ENCODE measurements at places on chromosomes 6 and 20.

DNA sequence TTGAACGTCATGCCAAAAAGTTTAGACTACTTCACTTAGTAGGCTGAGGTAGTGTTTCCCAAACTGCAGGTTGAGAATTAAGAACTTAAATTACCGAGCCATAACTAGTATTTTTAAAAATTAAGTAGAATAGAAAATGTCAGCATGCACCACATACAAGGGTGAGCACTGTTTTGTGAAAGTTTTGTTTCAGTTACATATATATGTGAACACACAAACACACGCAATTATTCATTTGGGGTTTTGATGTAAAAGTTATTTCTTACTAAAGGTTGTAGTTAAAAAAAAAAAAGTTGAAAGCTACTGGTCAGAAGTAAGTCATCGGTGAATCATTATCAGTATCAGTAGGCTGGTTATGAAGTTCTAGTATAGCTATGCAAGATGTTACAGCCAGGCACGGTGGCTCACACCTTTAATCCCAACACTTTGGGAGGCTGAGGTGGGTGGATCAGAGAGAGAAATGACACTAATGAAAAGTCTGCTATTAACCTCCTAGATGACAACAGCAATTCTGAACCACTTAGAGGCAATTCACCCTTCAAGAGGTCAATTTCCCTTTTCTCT lies 24.1 kb downstream of the FASTKD5 start:
- DNase-seq = no peak

GRCh38 chr20:40743141-40743775 lies 54.2 kb upstream of the MAFB start:
- no peak for DNase-seq

DNA sequence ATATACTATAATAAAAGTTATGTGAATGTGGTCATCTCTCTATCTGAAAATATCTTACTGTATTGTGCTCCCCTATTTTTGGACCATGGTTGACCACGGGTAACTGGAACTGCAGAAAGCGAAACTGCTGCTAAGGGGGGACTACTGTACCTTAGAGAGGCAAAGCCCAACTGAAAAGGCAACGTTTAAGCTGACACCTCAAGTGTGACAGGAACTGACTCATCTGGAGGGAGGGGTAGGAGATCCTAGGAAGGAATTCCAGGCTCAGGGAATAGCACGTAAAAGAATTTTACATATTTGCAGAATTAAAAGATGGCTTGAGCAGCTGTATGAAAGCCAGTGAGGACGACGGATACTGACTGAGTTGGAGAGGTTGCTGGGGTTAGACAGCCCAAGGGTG lies 34.8 kb downstream of the ELOVL2 start:
- no peak for DNase-seq

DNA sequence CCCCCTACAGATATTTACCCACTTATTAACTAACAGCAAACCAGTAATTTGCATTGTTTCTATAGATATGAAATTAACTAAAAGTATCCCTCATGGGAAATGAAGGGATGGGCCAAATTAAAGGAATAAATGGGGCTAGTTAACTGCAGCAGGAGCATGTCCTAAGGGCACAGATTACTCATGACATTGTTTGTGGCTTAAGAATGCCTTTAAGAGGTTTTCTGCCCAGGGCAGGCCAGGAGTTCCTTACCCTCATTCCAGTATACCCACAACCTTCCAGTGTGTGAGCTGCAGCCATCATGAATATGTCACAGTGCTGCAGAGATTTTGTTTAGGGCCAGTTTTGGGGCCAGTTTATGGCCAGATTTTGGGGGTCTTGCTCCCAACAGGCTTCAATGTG lies 1101.9 kb downstream of the PRIM2 start:
- no peak for DNase-seq

DNA sequence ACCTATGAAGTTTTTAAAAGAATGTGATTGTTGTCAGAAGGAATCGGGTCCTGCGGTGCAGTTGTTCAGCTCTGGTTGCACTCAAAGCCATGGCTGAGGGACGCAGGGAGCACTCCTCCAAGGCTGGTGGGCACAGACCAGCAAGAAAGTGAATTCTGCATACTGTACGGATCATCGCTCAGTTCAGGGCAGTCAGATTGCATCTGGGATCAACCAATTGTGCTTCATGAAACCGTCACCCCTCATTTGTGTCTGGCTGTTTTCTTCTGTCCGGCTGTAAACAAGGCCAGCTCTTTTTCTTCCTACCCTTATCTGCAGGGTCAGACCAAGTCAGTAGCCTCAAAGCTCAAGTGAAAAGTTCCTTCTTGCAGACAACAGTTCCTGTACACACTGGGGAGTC lies 478.3 kb downstream of the TFAP2A start:
- no peak for DNase-seq

DNA sequence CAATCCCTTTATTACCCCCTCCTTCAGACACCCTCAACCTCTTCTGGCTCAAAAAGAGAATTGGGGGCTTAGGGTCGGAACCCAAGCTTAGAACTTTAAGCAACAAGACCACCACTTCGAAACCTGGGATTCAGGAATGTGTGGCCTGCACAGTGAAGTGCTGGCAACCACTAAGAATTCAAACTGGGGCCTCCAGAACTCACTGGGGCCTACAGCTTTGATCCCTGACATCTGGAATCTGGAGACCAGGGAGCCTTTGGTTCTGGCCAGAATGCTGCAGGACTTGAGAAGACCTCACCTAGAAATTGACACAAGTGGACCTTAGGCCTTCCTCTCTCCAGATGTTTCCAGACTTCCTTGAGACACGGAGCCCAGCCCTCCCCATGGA lies 2.2 kb downstream of the TNF start:
- DNase-seq = no peak

GRCh38 chr20:61957961-61958715 lies 107.5 kb downstream of the TAF4 start:
- DNase-seq = no peak

DNA sequence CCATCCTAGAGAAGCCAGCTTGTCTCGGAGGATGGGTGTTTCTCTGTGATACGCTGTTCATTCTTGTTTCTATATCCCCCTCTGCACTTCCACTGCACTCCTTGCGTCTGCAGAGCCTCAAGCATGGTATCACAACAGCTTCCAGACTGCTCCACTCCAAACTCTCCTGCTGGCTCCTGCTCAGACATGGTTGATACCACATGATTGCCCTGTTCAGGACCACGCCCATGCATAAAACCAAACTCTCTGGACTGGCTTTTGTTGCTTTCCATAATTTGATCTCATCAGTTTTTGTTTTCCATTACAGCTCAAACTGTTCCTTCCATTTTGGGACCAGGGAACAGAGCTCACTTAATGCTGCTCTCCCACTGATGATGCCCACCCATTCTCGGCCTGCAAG lies 30.0 kb upstream of the SMIM29 start:
- DNase-seq = no peak

DNA sequence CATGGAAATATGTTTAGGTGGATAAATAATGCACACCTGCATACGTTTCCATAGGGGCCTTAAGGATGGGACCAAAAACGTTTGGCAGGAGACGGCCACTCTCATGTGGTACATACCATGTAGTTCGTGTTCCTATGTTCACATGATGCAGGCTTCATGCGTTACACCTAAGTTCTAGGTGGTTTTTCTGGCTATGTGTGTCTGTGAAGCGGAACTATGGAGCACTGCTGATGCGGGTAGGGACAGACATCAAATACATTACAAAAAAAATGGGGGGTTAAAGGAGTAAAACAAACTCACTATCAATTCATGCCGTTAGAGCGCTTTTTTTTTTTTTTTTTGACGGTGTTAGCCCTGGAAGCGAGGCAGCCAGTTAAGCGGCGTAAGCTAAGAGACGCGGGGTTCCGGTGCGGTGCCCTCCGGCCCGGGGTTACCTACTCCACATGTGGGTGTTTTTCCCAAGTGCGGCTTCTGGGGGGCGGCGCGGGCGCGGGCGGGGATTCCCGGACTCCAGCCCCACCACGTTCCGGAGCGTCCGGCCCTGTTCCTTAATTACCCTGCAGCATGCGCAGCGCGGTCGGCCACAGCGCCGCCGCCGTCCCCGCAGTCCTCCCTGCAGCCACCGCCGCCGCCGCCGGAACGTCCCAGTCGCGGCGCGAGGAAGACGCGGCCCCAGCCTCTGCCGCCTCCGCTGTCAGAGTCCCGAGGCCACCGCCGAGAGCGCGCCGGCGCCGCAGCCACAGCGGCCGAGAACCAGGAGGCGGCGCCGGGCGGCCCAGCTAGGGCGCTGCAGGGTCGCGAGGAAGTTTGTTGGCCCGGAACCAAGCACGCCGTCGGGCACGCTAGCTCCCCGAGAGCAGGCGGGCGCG lies 648 bp downstream of the COL19A1 start:
- DNase-seq = peak; percentile 86

- peak; percentile 69 for DNase-seq
Observed at GRCh38 chr6:115643762-115644161, 416.9 kb downstream of the FRK start.

DNA sequence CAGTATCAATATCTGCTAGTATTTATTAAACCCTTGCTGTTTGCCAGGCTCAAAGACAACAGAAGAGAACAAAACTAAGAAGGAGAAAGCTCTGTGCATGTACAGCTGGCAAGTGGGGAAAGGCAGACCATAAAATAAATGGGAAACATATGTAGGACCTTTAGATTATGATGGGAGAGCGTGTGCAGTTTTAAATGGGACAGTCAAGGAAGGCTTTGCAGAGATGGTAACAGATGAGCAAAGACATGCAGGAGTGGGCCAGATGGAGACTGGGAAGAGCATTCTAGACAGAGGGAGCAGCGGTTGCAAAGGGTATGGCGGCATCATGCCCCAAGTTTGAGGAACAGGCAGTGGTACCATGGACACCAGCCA lies 260.0 kb downstream of the NRN1 start:
- DNase-seq = peak; percentile 1

- no peak for DNase-seq
Observed at GRCh38 chr20:33282991-33283555, at the start of gene BPIFB1. BPIFB1 (plus strand) TSS chr20:33283214; CDS start chr20:33286074, 2,860 bp downstream.

DNA sequence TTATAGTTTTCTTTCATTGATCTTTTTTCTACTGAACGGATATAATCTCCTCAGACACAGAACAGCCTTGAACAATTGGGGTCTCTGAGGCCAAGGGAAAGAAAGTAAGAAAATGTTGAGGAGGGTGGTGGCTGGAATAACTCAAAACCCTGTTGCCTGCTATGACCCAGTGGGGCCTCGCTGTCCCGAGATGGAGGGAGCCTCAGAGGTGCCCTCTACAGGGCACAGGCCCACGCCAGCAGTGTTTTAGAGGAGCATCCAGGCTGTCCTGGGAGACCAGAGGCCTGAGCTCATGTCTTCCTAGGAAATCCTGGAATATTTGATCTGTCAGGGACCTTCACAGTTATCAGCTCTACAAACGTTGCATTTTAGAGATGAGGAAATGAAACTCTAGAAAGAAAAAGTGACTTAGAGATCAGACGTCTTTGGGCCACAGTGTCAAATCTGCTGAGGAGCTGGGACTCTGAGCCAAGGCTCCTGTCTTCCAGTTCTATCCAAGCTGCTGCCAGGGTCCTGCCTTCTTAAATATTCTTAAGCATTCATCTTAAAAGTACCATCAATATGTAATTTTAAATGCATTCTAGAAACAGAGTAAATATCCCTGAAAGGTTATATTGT lies 26.3 kb downstream of the ALDH5A1 start:
- DNase-seq = peak; percentile 71

DNA sequence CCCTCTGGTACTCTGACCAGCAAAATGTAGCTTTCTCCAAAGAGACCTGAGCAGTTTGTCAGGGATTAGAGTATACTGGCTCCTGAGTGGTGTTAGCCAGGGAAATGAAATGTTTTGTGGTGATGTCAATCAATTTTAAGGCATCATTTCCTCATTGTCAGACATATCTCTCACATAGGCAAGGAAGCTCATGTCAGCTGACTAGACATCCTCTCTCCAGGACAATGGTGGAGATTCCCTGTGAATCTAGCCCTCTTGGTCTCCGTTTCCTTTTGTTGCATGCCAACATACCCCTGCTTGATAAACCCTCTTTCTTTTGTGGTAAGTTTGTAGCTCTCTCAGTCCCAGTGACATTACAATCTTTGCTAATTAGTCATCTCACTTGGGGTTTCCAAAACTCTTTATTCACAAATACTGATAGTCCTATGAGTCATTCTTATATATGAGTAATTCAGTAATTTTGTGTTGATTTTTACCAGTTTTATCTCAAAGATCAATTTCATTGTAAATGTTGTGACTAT lies 135.6 kb upstream of the PTPRK start:
- peak; percentile 70 for DNase-seq

DNA sequence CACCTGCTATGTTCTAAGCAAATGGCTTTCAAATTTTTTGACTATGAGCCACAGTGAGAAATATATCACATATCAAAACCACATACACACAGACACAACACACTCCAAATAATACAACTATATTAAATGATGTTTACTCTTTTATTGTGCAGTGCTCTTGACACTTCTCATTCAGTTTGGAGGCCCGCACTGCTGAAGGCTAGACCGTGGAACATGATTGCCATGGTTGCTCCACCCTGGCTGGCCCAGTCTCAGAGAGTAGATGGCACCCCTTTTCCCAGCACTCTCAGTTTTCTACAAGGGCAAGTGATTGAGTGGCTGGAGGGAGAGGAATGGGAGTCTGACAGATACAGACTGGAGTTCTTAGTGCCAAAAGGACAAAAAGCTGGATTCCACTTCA lies 86.9 kb downstream of the SH3BGRL2 start:
- DNase-seq = no peak

DNA sequence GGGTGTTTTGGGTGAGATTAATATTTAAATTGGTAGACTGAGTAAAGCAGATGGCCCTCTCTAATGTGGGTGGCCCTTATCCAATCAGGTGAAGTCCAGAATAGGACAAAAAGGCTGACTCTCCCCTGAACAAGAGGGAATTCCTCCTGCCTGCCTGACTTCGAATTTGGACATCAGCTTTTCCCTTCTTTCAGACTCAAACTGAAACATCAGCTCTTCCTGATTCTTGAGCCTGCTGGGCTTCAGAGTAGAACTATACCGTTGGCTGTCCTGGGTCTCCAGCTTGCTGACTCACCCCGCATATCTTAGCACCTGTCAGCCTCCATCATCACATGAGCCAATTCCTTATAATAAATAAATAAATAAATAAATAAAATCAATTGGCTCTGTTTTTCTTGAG lies 15.0 kb upstream of the TGM6 start:
- DNase-seq = no peak

- no peak for DNase-seq
Observed at GRCh38 chr20:14553774-14554534, 216.5 kb upstream of the FLRT3 start.

DNA sequence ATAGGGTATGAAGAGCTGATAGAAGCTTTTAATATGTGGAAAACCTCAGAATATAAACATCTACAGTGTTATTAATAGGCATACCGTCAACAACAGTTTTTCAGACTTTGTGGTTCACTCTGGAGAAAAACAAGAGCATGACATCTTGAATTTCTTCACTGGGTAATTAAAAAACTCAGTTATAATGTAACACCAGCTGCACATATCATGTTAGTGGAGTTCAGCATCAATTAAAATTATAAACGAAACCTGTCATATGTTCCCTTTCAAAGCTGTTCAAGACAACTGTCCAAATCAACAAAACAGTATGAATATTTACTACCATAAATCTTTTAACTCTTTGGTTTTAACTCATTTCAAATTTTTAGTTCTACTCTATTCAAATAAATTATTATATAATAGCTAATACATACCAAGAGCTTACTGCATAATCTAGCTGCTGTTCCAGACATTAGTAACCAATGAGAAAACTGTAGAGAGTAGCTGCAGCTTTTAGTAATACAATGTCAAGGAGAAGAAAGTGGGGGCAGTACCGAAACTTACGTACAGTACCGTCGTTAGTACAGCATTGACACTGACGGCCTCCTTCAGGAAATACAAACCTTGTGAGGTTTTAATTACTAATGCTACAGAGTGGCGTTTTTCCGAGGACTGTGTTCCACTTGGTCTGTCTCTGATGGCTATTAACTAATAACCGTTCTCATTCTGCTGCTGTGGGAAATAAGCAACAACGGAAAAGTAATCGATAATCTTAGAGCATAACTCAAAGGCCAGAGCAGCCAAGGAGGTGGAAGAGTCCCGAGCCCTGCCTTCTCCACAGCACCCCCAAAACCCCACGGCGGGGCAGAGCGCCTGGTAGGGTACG lies 532 bp upstream of the PM20D2 start:
- peak; percentile 50 for DNase-seq
